ENCODE measurements at places on chromosomes 7 and 10.

- no peak for DNase-seq
These were observed 370.8 kb downstream of the CDC14C start for GRCh38 chr7:49295146-49295545.

DNA sequence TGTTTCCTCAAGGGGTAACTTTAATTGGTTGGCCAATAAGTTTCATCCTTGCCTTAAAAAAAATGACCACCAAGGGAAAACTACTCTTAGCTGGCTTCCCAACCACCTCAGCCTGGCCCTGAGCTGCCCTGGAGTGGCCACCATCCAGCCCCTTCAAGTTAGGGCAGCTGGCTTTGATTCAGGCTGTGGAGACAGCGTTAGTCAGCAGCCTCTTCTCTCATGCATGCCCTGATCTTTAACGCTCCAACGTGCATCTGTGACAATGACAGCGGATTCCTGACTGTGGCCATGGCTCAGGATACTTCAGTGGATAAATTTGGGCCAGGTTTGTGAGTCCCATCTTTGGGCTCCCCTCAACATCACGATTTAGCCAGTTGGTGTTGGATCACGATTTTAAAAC is 111.6 kb downstream of the RBM20 start:
- no peak for DNase-seq

DNA sequence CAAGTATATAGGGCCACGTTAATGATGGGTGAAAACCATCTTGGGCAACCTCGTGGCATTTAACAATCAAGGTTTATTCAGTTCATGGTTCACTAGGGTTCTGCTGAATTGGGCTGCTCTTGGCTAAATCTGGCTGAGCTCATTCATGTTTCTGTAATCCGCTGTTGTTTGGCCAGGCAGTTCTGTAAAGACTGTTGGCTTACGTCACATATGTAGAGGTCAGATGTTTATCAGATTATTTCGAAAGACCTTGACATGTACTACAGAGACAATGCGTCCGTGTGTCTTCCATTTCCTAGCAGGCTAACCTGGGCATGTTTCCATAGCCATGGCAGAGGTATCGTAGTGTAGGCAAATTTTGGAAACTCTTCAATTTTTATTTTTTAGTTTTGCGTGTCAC is 190.0 kb upstream of the ZWINT start:
- DNase-seq = no peak

GRCh38 chr7:82677493-82677892 is 233.9 kb upstream of the CACNA2D1 start:
- peak; percentile 12 for DNase-seq

- DNase-seq = no peak
These were observed 4.5 kb downstream of the CHST15 start for GRCh38 chr10:124088915-124089314.

DNA sequence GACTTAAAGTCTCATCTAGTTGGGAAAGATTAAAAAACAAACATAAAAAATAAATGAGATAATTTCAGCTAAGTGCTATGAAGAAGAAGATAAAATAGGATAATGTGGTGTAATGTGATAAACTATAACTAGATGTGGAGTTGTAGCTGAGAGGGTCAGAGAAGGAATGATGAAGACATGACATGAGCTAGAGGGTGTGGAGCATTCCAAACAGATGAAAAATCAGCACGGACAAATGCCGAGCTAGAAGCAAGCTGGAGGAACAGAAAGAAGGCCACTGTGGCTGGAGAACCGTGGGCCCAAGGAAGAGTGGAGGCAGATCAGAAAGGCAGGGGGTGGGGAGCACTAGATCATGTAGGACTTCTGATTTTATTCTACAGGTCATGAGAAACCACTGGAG is 70.6 kb downstream of the CDK6 start:
- no peak for DNase-seq

GRCh38 chr7:135501402-135501801 is 8.5 kb downstream of the CNOT4 start:
- no peak for DNase-seq

DNA sequence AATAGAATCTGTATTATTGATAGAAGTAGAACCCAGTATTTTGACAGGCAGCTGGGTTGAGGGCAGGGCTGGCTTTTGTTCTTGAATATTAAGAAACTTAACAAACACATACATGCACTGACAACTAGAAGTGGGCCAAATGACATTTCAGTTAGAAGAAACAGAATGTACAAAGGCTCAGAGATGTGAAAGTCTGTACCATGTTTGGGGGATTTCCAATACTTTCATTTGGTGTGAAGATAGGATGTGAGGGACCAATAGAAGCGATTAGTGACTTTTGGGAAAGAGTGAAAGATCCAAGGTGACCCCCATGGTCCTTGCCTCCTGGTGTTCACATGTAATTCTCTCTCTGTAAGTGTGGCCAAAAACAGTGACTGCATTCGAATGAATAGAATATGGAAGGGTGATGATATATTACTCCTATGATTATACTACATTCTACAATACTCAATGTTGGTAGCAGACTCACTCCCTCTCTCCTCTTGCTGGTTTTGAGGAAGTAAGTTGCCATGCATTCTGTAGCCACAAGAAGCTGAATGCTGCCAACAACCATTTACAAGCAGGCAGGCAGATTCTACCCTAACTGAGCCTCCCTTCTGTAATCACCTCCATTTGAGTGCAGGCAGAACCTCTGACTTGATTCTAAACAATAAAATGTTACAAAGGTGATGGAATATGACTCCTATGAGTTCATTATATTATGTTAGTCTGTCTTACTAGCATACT is 151.4 kb downstream of the TMEM168 start:
- DNase-seq = no peak

DNA sequence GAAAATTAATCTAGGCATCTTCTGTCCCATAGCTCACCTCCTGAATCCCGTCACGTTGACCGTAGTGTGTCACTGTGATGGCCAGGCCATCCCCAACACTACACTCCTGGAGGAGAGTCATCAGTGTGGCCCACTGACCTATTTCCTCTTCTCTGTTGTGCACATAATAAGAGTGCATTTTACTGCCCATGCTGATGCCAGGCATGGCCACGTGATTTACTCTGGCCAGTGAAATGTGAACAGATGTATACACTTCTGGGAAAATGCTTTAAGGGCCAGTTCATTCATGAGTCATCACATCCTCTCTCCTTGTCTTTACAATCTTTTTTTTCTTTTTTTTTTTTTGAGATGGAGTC is 101.9 kb upstream of the PIP4K2A start:
- no peak for DNase-seq

DNA sequence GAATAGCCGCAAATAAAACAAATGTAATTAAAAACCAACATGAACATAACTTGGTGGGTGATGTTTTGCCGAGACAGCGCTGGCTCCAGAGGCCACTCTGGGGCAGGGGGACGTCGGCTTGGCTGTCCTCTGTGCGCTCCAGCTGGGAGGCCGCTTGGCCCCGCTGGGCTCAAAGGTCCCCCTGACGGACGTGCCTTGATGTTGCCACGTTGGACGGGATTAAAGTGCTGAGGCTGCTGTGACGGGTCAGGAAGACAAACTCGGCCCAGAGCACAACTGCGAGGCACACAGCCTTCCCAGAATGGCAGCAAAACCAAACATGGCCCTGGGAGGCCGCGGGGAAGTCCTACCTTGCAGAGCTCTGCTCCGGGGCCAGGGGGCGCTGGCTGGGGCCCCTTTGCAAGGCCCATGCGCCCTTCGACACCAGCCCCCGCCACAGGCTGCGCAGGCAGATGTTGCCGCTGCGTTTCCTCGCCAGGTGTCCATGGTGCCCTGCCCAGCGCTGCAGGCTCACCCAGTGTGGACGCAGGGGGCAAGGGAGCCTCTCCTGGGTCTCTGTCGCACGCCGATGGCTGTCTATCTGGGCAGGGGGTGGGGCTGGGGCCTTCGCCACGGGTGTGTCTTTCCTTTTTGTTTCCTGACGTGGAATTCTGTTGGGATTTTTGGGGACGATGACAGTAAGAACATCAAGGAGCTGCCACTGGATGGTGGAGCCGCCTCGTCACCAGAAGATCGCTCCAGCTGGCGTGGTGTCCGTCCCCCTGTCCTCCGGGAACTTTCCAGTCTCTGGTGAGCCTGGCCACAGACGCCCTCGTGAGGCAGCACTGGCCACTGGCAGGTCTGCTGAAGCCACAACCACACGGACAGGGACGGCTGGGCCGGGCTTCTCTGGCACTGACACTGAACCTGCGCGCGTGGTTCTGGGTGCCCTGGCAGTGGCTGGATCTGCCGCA is 99.6 kb upstream of the DIP2C start:
- no peak for DNase-seq

- no peak for DNase-seq
These were observed 323.0 kb downstream of the PARD3 start for GRCh38 chr10:34492081-34492480.

- DNase-seq = no peak
These were observed 35.1 kb upstream of the WIPF3 start for GRCh38 chr7:29771081-29771816.

DNA sequence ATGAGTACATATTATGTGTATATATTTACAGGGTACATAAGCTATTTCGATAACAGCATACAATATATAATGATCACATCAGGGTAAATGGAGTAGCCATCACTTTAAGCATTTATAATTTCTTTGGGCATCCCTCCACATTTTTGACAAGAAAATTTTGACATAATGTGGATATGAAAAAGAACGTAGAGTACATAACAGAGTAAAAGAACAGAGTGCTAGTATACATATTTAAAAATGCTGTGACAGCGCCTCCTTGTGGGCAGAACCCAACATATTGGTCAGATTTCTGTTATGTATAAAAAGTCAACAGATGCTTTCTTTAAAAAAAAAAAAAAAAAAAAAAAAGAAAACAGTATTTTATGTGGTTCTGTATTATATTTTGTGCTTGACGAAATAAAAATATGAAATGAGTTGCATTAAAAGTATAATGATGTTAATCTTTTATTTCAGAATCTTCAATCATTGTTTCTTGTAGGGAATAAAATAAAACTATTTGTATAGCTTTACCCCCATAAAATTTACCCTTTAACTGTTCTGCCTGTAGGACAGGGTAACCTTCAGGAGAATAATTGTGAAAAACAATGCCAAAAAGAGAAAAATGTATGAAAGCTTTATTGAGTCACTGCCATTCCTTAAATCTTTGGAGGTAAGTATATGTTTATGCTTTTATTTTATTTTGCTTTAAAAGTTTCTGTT is 18.3 kb upstream of the HBP1 start:
- DNase-seq = peak; percentile 77

DNA sequence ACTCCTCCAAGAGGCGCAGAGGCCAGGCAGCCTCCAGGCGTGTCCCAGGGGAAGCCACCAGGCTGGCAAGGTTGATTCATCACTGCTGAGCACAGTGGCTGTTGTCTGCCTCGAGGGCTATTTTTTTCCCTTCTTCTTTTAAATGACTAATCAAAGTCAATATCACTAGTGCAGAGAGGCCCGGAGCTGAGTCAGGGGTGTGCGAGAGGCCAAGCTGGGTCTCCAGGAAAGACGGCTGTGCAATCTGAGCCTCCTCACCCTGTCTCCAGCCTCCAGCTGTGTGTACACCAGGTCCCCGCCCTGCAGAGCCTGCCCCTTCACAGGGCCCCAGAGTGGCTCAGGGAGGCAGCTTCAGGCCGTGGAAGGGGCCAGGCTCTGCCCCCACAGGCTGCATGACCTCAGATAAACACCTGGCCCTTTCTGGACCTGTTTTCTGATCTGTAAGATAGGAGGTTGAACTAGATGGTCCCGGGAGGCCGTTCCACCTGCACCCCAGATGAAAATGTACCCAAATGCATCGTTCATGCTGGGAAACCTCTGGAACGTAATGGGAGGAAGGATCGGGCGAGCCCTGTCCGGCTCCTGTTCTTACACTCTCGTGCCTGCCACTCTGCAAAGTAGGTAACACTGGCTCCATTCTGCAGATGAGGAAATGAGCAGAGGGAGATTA is 3.7 kb downstream of the STX1A start:
- DNase-seq = no peak

All from effector CD4-positive, alpha-beta T cell (primary cell).